ENCODE measurements at places on chromosomes 3 and 15.

- peak; percentile 56 for DNase-seq
Measured at GRCh38 chr15:33963831-33964664, 4.2 kb upstream of the CHRM5 start.

GRCh38 chr3:189342811-189343210 is 171.0 kb downstream of the TPRG1 start:
- no peak for DNase-seq

DNA sequence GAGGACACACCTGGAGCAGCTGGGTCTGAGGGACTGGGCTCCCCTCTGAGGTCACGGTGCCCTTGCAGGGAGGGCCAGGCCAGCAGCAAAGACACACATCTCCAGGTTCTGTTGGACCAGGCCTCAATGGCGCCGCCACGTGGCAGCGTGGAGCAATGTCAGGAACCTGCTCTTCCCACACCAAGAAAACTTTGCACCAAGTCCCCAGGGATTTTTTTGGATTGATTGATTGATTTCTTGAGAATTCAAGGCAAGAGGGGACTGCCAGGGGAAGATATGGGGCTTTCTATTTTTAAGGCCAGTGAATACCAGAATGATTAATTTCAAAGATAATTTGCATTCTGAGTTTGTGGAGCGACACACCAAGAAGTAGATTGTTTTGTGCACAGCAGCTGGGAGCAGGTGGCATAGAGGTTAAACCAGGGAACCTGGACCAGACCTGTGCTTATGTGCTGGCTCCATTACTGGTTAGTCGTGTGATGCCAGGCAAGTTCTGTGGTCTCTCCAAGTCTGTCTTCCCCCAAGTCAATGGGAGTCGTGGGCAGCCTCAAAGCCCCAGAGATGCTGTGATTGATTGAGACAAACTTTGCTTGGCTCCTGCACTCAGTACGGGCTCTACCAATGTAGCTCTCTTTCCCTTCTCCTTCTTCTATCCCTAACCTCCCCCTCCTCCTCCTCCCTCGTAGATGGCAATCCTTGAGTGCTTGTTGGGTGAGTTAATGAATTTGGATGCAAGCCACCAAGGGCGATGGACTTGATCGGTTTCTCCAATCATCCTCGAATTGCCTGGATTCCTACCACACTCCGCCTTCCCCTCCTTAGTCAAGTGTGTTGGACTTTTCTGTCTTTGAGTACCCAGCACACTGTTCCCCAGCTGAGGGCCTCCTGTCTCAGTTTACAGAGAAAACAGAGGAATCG is 96.2 kb upstream of the TRPM1 start:
- peak; percentile 83 for DNase-seq

DNA sequence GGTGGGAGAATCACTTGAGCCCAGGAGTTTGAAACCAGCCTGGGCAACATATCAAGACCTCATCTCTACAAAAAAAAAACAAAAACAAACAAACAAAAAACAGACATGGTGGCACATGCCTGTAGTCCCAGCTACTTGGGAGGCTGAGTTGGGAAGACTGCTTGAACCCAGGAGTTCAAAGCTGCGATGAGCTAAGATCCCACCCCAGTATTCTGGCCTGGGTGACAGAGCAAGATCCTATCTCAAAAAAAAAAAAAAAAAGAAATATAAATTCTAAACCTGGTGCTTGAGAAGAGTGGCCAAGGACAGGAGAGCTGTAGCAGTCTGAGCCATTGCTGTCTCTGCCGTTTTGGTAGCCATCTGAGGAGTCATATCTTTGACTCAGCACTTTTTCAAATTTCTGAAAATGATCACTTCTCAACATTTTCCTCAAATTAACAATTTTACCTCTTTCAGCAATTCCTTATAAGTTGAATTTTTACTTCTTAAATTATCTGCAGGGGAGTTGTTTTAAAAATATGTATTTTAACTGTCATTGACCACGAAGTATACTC is 3.6 kb upstream of the DENND4A start:
- DNase-seq = no peak

GRCh38 chr3:22175947-22176346 is 424.9 kb upstream of the ZNF385D start:
- DNase-seq = no peak

- no peak for DNase-seq
Measured at GRCh38 chr3:124714223-124714853, 15.9 kb upstream of the UMPS start.

GRCh38 chr15:80803580-80804525 is 24.7 kb downstream of the CEMIP start:
- DNase-seq = no peak

GRCh38 chr15:41493902-41494189 is 172 bp downstream of the ITPKA start:
- DNase-seq = no peak
